ENCODE measurements at places on chromosomes 16 and 17. TPM values are rescaled to one million over a fixed set of nuclear protein-coding genes. Genes with fewer than 3 reads are reported as not detected.

CPNE7 gene
- 8.5 TPM for total RNA-seq

GRCh38 chr17:80639658-80640057, 95.0 kb downstream of the RPTOR start:
- no peak for DNase-seq

GRB7 gene
- total RNA-seq: not detected

C16orf96 gene
- total RNA-seq: 0.32 TPM
